Activated CD4-positive, alpha-beta T cell treated with anti-CD3 and anti-CD28 coated beads, Interleukin-2, amount 10 ng/mL, durations not matched to agents 7 days and 5 days (primary cell): ENCODE measurements at places on chromosomes 7 and 10. TPM values are rescaled to one million over a fixed set of nuclear protein-coding genes. Genes with fewer than 3 reads are reported as not detected.

GRCh38 chr7:136027160-136027559 is 50.0 kb upstream of the MTPN start:
- no peak overlapping the region for H3K4me3 ChIP-seq
- no peaks in the 10 kb centered on the region for H3K27me3 ChIP-seq
- no peak for DNase-seq
- peaks cover 11% of the 10 kb centered on the region for H3K4me1 ChIP-seq

DNA sequence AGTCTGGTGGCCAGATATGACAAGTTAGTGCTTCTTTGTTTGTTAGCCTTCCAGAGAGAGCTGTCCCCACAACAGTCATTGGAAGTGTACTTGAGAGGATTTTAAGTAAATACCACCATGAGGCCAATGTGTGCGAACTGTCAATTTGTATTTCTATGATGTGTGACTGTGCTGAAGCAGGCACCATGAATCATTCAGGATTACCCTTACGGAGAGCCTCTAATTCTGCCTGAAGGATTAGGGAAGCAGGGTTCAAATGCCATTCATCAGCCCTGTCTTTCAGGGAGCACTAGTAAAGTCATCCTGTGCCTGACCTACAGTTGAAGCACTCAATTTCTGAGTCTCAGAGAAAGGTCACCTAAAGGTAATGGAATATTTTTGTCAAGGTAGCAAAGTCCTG is 109.3 kb downstream of the GATA3 start:
- no peak for DNase-seq
- H3K36me3 ChIP-seq: peaks cover 28% of the 10 kb centered on the region
- H3K27ac ChIP-seq: no peak overlapping the region
- no peak overlapping the region for H3K4me3 ChIP-seq
- H3K4me1 ChIP-seq: peaks cover 5% of the 10 kb centered on the region

DNA sequence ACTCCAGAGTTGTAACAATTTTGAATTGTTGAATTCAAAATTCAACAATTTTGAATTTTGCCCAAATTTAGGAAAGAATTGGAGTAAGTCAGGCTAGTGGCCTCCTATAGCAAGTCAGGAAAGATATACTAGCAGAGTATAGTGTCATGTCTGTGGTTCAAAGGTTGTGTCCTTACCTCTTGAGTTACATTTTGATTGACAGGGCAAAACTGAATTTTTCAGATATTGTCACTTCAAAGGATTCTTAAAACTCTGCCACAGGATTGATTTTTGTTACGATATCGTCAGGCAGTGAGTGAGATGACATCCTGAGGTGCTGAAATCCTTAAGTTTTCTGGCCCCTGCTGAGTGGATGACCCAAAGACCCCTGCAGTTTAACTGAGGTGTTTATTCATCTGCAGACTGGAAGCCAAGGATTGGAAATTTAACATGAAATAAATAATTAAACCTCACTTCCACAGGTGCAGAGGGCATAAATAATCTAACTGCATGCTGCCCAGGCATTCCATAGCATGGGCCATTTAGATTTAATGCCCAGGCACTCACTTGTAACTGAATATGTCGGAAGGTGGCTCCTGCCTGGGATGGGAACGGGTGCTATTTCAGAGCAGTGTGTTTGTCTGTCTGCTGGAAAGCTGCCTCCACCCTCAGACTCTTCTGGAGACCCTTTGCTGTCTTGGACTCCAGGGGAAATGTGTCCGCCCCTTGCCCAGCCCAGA is 50.8 kb downstream of the RBM20 start:
- no peak for DNase-seq
- H3K4me3 ChIP-seq: no peak overlapping the region
- no peaks in the 10 kb centered on the region for H3K4me1 ChIP-seq
- no peak overlapping the region for H3K27ac ChIP-seq
- peaks cover 19% of the 10 kb centered on the region for H3K27me3 ChIP-seq

DNA sequence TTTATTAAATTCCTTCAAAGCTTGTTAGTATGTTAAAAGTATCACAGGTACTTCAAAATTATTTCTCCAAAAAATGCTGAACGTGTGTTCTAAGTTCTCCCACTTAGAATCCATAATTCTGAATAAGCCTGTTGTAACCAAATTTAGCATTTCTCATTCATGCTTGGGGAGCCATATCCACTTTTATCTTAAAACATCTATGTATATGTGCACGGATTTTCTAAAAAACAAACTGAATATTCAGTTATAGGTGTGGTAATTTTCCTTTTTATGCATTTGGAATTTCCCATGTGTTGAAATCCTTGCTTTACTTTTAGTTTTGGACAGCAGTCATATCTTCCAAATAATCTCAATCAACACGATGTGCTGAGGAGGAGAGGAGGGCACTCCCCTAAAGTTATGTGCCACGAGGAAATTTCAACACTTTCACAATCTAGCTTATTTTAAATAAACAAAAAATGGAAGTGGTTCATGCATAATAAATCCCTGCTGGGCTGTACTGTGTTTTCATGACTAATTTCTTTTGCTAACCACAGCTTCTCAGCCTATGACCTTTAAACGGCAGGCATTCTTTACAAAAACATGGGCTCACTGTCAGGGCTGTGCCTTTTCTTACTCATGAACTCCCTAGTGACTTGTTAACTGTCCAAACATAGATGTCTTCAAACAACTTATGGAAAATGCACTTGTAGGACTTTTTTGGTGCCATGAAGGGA is 380.3 kb upstream of the SEMA3C start:
- no peaks in the 10 kb centered on the region for H3K36me3 ChIP-seq
- DNase-seq: no peak
- no peak overlapping the region for H3K4me3 ChIP-seq
- H3K4me1 ChIP-seq: no peaks in the 10 kb centered on the region

GRCh38 chr7:112290065-112290464 is 83.6 kb downstream of the ZNF277 start:
- no peaks in the 10 kb centered on the region for H3K27me3 ChIP-seq
- DNase-seq: no peak
- peaks cover 9% of the 10 kb centered on the region for H3K4me1 ChIP-seq
- H3K4me3 ChIP-seq: no peak overlapping the region
- no peak overlapping the region for H3K27ac ChIP-seq

- no peak overlapping the region for H3K27ac ChIP-seq
- H3K4me3 ChIP-seq: no peak overlapping the region
- no peak for DNase-seq
- peaks cover 11% of the 10 kb centered on the region for H3K27me3 ChIP-seq
- H3K36me3 ChIP-seq: peaks cover 6% of the 10 kb centered on the region
Observed at GRCh38 chr7:123761729-123762128, 12.9 kb upstream of the WASL start.

- no peak overlapping the region for H3K4me3 ChIP-seq
- H3K4me1 ChIP-seq: no peaks in the 10 kb centered on the region
- H3K27me3 ChIP-seq: no peaks in the 10 kb centered on the region
- H3K27ac ChIP-seq: no peak overlapping the region
- no peaks in the 10 kb centered on the region for H3K36me3 ChIP-seq
- no peak for DNase-seq
Observed at GRCh38 chr10:103638948-103639347, 145.4 kb downstream of the NEURL1 start.

DNA sequence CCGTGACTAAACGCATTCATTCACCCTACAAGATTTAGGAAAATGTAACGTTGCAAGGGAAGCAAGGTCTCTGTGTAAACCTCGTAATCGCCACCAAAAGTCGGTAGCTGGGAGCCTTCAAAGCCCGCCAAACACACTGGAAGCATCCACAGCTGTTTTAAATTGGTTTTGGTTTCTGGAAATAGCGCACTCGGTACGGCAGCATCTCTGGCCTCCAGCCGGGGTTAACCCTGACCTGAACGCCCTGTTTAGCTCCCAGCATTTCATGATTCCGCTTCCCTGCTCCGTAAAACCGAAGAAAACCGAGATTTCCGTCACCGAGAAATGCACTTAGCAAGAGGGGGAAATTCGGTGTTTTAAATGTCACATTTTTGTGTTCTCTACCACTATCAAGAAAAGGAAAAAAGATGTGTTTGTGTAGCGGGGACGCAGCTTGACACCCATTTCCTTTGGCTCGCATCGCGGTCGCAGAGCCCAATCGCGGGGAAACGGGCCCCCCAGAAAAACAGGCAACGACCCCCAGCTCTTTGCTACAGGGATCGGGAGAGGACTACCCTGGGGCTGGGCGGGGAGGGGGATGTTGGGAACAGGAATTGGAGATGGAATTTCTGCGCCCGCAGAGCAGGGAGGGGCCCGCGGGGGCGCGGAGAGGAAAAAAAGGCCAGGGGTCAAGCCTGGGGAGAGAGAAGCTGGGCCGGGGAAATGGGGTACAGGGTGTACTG is 646 bp downstream of the SGCE start:
- H3K27me3 ChIP-seq: peaks cover 48% of the 10 kb centered on the region
- no peak for DNase-seq
- H3K27ac ChIP-seq: no peak overlapping the region
- H3K36me3 ChIP-seq: no peaks in the 10 kb centered on the region
- H3K4me1 ChIP-seq: peaks cover 23% of the 10 kb centered on the region
- peak overlapping the region; percentile 68 for H3K4me3 ChIP-seq

- peaks cover 4% of the 10 kb centered on the region for H3K27me3 ChIP-seq
- DNase-seq: no peak
- H3K4me3 ChIP-seq: no peak overlapping the region
- H3K36me3 ChIP-seq: no peaks in the 10 kb centered on the region
- H3K27ac ChIP-seq: no peak overlapping the region
Observed at GRCh38 chr7:73746378-73746777, 7.8 kb upstream of the ABHD11 start.

- no peaks in the 10 kb centered on the region for H3K36me3 ChIP-seq
- no peak overlapping the region for H3K4me3 ChIP-seq
Observed at GRCh38 chr7:107725138-107725740, 18.7 kb upstream of the CBLL1 start.

- peaks cover 1% of the 10 kb centered on the region for H3K27me3 ChIP-seq
- no peak overlapping the region for H3K27ac ChIP-seq
- peaks cover 15% of the 10 kb centered on the region for H3K4me1 ChIP-seq
- H3K36me3 ChIP-seq: no peaks in the 10 kb centered on the region
- DNase-seq: no peak
Observed at GRCh38 chr10:34538281-34538829, 276.7 kb downstream of the PARD3 start.

- no peak overlapping the region for H3K27ac ChIP-seq
- H3K4me3 ChIP-seq: no peak overlapping the region
- no peaks in the 10 kb centered on the region for H3K4me1 ChIP-seq
- no peaks in the 10 kb centered on the region for H3K27me3 ChIP-seq
- H3K36me3 ChIP-seq: no peaks in the 10 kb centered on the region
Observed at GRCh38 chr7:89247207-89247606, 451.7 kb upstream of the TEX47 start.

DNA sequence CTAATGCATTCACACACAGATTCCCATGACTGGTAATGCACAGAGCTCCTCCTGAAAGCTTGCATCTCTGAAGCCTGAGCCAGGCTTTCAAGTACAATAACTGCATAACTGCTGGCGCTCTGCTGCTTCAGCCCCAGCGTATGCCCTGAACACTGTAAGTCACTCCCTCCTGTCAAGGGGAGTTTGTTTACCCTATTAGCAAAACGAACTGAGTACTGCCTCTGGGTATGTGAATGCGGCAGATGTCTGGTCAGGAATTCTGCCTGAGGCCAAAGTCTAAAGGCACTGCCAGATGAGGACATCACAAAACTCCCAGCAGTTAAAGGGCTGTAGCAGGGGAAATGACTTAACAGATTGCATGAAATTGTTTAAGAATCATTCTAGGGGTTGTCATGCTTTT is 97.7 kb downstream of the NRCAM start:
- no peaks in the 10 kb centered on the region for H3K4me1 ChIP-seq
- no peak overlapping the region for H3K27ac ChIP-seq
- H3K36me3 ChIP-seq: no peaks in the 10 kb centered on the region

DNA sequence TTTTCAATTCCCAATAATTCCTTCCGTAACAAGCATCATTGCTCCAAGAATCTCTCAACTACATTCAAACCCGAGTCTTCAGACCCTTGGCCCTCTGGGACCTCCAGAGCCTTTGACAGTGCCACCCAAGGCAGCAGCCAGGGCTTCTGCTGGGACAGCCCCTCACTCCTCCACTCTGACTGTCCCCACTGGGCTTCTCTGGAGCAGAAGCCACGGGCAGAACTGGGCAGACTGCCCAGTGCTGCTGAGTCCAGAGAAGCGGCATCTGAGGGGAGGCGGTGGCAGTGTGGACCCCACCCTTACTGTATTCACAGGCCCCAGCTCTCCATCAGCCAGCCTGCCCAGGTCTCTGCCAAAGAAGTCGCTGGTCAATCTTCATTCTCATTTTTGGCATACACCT is 8.8 kb downstream of the CYREN start:
- no peak overlapping the region for H3K27ac ChIP-seq
- no peak for DNase-seq

DNA sequence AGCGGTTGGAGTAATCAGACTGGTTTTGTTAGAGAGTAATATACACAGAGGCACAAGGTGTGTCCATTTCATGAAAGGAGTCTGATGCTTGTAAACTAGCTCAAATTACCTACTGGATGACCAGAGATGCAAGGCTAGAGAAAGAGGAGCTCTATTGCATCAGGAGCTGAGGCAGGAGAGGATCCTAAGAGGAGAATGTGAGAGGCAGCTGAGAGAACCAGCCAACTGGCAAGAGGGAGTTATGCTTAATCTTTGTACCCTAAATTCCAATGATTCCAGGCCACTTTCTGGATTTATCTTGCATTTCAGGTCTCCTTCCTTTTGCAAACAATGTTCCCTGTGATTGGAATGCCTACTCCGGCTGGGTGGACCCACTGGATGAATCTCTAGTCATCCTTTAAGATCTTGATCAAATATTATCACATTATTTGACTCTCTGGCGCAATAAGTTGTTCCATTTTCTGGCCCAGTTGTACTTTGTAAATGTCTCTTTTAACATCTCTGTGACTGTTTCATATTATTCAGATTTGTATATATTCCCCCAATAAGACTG is 57.5 kb upstream of the PTPN12 start:
- H3K4me3 ChIP-seq: no peak overlapping the region
- DNase-seq: no peak
- peaks cover 5% of the 10 kb centered on the region for H3K4me1 ChIP-seq
- no peaks in the 10 kb centered on the region for H3K36me3 ChIP-seq

DNA sequence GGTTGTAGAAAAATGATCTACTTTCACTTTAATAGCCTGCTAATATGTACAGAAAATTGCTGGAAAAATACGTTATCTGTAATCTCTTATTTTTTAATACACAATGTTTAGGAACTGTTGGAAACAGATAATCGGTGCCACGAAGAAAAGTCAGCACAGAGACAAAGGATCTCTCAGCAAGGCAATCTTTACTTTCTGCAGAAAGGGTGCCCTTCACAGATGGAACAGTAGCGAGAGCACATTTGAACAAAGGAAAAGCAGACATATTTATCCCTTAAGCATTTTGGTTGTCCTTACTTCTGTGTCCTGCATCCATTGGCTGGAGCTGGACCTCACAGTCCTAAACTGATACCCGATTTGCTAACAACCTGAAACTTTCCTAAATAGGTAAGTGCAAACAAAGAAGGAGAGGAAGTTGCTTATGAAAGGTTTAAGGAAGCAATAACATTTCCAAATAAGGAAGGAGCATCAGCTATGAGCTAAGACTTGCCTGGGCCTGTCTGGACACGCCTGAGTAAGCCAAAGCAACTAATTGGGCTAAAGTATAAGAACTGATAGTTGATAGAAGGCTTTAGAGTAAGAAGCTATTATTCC is 640.0 kb downstream of the SH2D4B start:
- DNase-seq: no peak
- no peaks in the 10 kb centered on the region for H3K4me1 ChIP-seq
- no peak overlapping the region for H3K27ac ChIP-seq
- no peak overlapping the region for H3K4me3 ChIP-seq
- no peaks in the 10 kb centered on the region for H3K36me3 ChIP-seq

ZNF783 gene
- total RNA-seq: 19.0 TPM

SERPINE1 gene
- 0.05 TPM for total RNA-seq

NPFFR1 gene
- not detected for total RNA-seq

LIPF gene
- not detected for total RNA-seq

HECW1 gene
- not detected for total RNA-seq

ZSCAN21 gene
- 9.1 TPM for total RNA-seq

GPR15LG gene
- total RNA-seq: not detected

ZNF488 gene
- 0.05 TPM for total RNA-seq
